CD4-positive, alpha-beta T cell treated with Interferon gamma for 1 hour (primary cell): ENCODE measurements at places on chromosomes 1 and 21.

- no peak for DNase-seq
These were observed 47.9 kb upstream of the RGL1 start for GRCh38 chr1:183757061-183757460.

GRCh38 chr1:149916193-149916897 lies 1.3 kb downstream of the SV2A start:
- DNase-seq = no peak

DNA sequence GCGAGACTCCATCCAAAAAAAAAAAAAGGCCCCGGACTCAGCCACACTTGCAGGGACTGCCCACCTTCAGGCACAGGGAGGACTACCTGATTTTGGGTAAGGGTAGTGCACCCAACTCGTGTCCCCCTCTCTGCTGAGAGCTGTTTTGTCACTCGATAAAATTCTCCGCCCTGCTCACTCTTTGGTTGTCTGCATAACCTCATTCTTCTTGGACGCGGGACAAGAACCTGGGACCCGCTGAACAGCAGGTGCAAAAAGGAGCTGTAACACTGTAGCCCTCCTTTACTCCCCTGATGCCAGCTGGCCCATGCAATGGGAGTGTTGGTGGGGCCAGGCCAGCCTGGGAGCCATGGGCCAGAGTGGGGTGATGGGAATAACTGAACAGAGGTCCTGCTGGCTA lies 10.6 kb downstream of the S100B start:
- DNase-seq = no peak

- DNase-seq = no peak
These were observed 68.0 kb downstream of the MEGF6 start for GRCh38 chr1:3543076-3544039.

GRCh38 chr1:243745356-243745755 lies 104.7 kb downstream of the AKT3 start:
- no peak for DNase-seq

GRCh38 chr1:237042526-237042891 lies 525 bp downstream of the RYR2 start:
- no peak for DNase-seq

DNA sequence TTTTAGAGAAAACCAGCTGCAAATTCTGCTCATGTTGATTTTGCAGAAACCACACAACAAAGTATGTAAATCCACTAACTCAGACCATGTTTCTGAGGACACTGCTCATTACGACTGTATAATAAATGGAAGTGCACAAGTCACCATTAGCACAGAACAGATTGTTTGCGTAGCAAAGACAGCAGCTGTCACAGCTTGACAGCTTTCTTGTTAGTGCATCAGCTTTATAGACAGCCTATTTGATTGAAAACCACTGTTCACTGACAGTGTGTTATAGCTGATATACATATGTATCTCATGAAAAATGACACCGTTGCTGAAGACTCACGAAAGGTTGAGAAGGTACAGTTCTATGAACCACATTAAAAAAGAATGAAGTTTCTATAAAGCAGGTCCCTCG lies 560.2 kb upstream of the ZRANB2 start:
- DNase-seq = no peak

DNA sequence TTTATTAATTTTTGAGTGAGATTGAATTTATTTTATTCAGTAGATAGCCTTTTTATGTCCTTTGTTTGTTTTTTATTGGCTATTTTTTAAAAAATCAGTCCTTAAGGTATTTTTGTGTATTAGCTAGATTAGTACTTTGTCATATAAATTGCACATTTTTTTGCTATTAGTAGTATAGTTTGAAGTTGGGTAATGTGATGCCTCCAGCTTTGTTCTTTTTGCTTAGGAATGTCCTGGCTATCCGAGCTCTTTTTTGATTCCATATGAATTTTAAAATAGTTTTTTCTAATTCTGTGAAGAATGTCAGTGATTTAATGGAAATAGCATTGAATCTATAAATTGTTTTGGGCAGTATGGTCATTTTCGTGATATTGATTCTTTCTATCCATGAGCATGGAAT lies 80.4 kb downstream of the MAN1A2 start:
- DNase-seq = no peak

GRCh38 chr1:211637066-211637465 lies 38.4 kb downstream of the NEK2 start:
- no peak for DNase-seq

GRCh38 chr1:46526013-46526690 lies 25.3 kb downstream of the KNCN start:
- DNase-seq = no peak

DNA sequence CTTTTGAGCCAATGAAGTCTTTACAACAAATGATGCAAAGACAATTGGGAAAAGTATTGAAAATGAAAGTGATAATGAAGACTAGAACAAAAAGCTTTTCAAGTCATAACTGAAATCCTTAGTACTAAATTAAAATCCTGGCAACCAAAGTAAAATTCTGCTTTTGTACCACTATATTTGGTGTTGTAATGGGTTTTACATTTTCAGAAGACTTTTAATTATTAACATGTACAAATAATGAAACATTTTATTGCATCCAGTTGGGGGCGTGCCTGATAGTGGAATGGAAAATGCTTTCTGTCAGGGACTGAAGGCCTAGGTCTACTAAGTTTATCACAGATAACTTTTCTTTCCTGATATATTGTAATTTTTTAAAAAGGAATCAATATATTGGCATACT lies 89.4 kb downstream of the SDCCAG8 start:
- DNase-seq = no peak

GRCh38 chr1:61241411-61241838 lies 159.1 kb downstream of the NFIA start:
- no peak for DNase-seq

DNA sequence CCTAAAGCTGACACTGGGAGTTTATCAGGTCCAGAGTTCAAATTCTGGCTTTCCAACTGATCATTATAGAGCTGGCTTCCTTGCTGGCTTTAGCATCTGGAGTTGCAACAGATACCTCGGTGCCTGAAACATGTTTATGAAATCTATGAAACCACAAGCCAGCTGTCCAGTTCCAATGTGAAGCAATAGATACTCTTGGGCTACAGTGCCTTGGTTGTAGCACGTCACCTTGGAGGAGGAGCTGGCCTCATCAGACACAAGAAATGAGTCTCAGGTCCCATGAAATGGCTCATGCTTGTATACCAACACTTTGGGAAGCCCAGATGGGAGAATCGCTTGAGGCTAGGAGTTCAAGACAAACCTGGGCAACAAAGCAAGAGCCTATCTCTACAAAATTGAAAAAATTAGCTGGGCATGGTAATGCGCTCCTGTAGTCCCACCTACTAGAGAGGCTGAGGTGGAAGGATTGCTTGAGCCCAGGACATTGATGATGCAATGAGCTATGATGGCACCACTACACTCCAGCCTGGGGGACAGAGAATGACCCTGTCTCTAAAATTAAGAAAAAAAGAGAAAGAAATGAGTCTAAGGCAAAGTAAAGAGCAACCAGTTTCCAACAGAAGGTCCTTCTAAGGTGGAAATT lies 132.5 kb upstream of the ZNF648 start:
- DNase-seq = peak; percentile 61
